ENCODE measurements at places on chromosomes 7 and 10.

DNA sequence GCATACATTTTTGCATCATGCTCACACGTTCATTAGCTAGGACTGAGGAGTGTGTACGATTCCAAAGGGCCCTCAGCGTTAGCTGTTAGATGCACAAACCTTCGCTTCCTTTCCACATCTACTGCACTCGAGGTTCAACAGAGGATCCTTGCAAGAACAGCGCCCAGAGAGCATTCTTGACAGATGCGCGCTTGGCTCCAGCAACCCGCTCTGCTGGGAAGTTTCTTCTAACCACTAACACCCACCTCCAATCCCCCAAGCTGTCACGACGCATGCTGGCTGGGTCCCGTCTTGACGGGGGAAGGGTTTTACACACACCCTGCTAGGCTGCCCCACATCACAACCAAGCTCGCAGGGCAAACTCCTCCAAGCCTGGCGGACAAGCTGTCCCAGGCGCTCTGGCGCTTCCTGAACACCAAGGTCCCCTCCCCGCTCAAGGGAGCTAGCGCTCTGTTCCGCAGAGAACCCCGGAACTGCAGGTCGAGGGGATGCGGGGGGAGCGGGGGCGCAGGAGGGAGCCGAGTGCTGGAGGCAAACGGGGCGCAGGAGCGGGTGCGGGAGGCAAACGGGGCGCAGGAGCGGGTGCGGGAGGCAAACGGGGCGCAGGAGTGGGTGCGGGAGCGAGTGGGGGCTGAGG, 653 bp upstream of the ADRB1 start:
- H3K27ac ChIP-seq: no peak overlapping the region
- peaks cover 32% of the 10 kb centered on the region for H3K27me3 ChIP-seq
- DNase-seq: peak; percentile 61
- H3K36me3 ChIP-seq: no peaks in the 10 kb centered on the region

GRCh38 chr7:100017300-100017699, 1.9 kb downstream of the ZKSCAN1 start:
- DNase-seq: no peak
- no peaks in the 10 kb centered on the region for H3K27me3 ChIP-seq
- no peak overlapping the region for H3K27ac ChIP-seq
- no peaks in the 10 kb centered on the region for H3K4me1 ChIP-seq
- peaks cover 8% of the 10 kb centered on the region for H3K36me3 ChIP-seq
- peak overlapping the region; percentile 27 for H3K4me3 ChIP-seq

DNA sequence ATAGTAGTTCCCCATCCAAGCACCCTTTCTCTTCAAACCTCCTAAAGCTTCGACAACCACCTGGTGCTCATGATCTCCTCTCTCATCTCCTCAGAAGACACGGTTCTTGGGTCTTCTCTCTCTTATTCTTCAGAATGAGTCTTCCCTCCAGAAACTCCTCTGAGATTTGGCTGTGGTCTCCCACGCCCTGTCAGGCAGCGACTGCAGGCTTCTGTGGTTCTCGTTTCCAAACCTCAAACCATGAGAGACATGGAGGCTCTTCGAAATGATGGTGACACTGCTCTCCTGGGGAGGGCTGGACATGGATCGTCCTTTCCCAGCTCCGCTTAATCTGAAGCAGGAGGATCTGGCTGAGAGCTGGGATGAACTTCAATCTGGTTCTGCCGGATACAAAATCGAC, 78.6 kb upstream of the PITRM1 start:
- no peaks in the 10 kb centered on the region for H3K4me1 ChIP-seq
- DNase-seq: no peak
- no peak overlapping the region for H3K27ac ChIP-seq
- H3K27me3 ChIP-seq: no peaks in the 10 kb centered on the region
- H3K4me3 ChIP-seq: no peak overlapping the region

DNA sequence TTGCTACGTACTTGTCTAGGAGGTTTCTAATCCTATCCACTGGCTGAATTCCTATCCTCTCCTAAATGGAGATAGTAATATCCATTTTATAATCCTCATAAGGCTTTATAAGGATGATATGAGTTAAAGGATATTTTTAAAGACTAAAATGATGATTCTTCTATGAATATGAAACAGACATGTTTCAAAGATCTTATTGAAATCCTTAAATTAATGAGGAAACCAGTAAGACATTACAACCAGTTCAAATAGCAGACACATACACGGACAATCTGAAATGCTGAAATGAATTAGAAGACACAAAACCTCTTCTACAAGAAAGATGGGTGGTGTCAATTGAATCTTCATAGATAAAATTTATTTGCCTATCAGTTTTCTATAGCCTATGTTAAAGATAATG, 132.9 kb upstream of the ANK3 start:
- peak overlapping the region; percentile 50 for H3K27ac ChIP-seq
- no peak overlapping the region for H3K4me3 ChIP-seq
- H3K36me3 ChIP-seq: peaks cover 10% of the 10 kb centered on the region
- no peak for DNase-seq
- no peaks in the 10 kb centered on the region for H3K27me3 ChIP-seq

DNA sequence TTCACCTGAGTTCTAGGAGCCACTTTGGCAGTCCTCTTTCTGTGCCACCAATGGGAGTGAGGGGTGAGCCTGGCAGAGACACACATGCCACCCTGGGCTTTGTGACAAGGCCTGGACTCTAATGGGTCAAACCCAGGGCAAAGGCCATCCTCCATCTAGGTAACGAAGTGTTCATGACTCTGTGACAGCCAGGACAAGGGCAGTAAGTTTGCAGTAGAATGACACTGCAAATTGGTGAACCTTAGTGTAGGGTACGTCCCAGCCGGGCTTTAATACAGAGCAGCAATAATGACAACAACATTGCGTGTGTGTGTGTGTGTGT, 43.3 kb downstream of the PAPSS2 start:
- H3K27ac ChIP-seq: no peak overlapping the region
- no peak overlapping the region for H3K4me3 ChIP-seq
- H3K27me3 ChIP-seq: no peaks in the 10 kb centered on the region
- H3K4me1 ChIP-seq: no peaks in the 10 kb centered on the region
- no peak for DNase-seq

DNA sequence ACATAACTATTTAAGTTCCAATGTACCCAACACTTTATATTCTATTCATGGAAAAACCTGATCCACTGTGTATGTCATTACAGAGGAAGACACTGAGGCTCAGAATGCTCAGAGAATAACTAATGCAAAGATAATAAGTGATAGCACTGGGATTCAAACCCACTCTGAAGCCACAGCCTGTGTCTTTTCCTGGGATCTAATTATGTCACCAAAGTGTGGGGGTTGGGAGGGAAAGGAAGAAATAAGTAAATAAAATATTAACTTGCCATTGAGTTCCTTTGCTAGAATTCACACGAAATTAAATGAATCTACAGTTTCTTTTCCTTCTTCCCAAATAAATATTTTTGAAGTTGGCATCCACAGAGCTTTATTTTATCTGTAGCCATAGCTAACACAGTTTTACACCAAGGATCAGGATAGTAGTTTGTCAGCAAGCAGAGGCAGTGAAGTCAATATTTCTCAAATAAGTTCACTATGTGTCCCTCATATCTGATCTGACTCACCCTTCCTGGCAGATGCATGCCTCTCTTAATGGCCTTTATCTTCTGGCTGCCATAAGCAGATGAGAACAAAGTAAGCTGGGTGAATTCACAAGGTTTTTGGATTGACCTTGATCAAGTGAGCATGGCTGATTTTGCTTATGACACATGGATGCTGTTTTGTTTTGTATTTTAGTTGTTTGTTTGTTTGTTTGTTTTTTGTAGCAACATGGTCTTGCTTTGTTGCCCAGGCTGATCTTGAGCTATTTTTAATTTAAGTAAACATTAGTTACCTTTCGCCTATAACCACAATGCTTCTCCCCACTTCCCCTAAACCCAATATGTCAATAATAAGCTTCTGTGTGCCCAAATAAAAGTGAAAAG, 6.3 kb downstream of the RAPGEF5 start:
- peaks cover 6% of the 10 kb centered on the region for H3K4me1 ChIP-seq
- DNase-seq: no peak
- H3K27ac ChIP-seq: no peak overlapping the region

- H3K36me3 ChIP-seq: no peaks in the 10 kb centered on the region
- no peak overlapping the region for H3K27ac ChIP-seq
- H3K4me1 ChIP-seq: no peaks in the 10 kb centered on the region
- no peak overlapping the region for H3K4me3 ChIP-seq
Measured at GRCh38 chr10:85614566-85614965, 752.0 kb downstream of the GRID1 start.

- H3K27ac ChIP-seq: no peak overlapping the region
- H3K4me3 ChIP-seq: no peak overlapping the region
- no peaks in the 10 kb centered on the region for H3K27me3 ChIP-seq
- no peaks in the 10 kb centered on the region for H3K36me3 ChIP-seq
- peak; percentile 54 for DNase-seq
Measured at GRCh38 chr7:12436896-12437535, 33.4 kb upstream of the VWDE start.

DNA sequence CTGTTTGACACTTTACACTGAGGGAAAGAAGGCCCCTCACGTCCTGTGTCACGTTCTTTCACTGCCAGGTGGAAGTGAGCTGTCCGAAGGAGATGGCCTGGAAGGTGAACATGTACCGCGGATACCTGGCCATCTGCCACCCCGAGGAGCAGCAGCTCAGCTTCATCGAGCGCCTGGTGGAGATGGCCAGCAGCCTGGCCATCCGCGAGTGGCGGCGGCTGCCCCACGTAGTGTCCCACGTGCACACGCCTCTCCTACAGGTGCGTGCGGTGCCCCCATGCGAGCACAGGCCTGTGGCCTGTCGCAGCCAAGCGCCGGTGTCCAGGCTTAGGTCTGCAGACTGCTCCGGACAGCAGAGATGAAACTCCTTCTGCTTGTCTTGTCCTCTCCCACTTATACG, 103.4 kb downstream of the TRRAP start:
- H3K36me3 ChIP-seq: peaks cover 88% of the 10 kb centered on the region
- DNase-seq: no peak
- no peak overlapping the region for H3K4me3 ChIP-seq
- H3K4me1 ChIP-seq: no peaks in the 10 kb centered on the region

DNA sequence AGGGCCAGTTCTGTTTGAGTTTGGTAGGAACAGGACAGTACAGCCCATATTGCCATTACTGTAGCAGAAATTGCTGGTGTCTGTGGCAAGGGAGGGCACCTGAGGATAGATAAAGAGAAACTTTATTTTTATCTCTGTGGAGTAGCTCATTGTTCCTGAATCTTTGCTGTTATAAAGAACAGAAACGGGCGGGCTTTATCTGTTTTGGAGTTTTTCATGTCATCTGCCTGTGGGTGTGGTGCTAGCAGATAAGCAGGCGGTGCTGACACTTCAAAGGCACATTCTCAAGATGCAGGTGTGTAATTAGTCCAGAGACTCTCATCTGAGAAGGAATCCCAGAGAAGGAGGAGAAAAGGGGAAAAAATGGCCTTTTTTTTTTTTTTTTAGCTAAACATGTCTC, 11.5 kb downstream of the ZNF273 start:
- H3K36me3 ChIP-seq: peaks cover 75% of the 10 kb centered on the region
- DNase-seq: no peak
- H3K4me3 ChIP-seq: no peak overlapping the region
- H3K27ac ChIP-seq: no peak overlapping the region
- H3K27me3 ChIP-seq: no peaks in the 10 kb centered on the region

GRCh38 chr10:30686708-30687107, 57.2 kb upstream of the LYZL2 start:
- no peaks in the 10 kb centered on the region for H3K27me3 ChIP-seq
- no peaks in the 10 kb centered on the region for H3K4me1 ChIP-seq
- H3K27ac ChIP-seq: no peak overlapping the region

DNA sequence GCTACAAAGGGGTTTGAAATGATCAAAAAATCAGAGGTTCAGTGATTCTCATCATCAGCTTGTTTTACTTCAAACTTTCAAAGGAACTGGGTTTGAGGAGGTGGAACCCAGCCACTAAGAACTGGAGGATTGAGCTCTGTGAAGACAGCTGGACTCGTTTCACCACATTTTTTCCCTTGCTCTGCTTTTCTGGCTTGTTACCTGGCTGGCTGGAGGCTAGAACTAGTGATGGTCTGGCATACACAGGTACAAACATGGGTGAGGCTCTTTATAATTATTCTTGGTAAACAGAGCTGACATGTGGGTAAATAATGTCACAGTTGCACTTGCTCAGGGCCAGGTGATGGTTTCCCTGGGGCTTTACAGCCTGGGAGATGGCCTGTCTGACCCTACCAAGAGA, 352.5 kb downstream of the FGFR2 start:
- no peak overlapping the region for H3K4me3 ChIP-seq
- no peak overlapping the region for H3K27ac ChIP-seq
- peaks cover 3% of the 10 kb centered on the region for H3K4me1 ChIP-seq
- H3K27me3 ChIP-seq: no peaks in the 10 kb centered on the region
- DNase-seq: no peak
- no peaks in the 10 kb centered on the region for H3K36me3 ChIP-seq

DNA sequence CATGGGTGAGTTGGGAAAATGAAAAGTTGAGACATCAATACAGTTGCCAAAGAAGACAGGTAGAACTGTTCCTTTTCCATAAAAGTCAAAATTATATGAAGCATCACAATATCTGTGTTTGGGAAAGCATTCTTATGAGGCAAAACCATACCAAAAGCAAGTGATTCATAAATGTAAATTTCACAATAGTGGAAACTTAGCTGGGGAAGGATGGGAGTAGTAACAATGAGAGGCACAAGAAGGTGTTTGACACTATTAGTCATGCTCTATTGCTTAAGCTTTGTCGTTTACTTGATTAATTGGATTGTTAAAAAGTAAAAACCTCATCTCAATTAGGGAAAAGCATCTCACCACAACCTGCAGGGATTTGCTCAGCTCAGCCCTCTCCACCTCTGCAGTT, 240.2 kb downstream of the C7orf25 start:
- peaks cover 10% of the 10 kb centered on the region for H3K36me3 ChIP-seq
- no peaks in the 10 kb centered on the region for H3K4me1 ChIP-seq
- H3K27me3 ChIP-seq: no peaks in the 10 kb centered on the region
- no peak for DNase-seq

DNA sequence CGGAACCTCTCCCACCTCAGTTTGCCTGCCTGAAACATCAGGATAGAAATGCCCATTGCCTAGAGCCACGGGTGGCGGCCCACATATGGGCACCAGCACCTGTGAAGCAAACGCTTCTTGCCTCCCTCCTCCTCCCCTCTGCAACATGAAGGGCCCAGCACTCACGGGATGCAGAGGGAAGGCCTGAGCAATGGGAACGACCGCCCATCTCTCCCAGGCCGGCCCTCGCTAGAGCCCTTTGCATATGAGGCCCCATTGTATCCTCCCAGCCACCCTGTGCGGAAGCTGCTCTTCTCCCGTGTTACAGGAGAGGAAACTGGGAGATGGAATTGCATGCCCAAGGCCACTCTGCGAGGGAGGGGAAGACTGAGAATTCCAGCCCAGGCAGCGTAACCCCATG, 88.2 kb downstream of the RGS10 start:
- H3K27ac ChIP-seq: no peak overlapping the region
- peak; percentile 65 for DNase-seq

DNA sequence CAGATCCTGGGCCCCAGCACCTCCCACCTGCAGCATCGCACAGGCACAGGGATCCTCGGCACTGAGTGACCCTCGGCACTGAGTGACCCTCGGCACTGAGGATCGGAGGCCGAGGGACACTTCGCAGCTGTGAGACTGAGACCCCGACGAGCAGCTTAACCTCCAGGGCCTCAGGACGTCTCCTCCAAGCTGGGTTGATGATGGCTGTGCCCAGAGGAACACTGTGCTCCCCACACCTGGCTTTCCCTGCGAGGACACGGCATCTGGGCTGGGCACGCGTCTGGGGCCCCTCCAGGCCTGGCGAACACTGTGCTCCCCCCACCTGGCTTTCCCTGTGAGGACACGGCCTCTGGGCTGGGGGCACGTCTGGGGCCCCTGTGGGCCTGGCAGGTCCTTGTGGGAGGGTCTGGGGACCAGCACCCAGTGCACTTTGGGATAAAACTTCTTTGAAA, 158.3 kb upstream of the PPP2R2D start:
- peaks cover 2% of the 10 kb centered on the region for H3K4me1 ChIP-seq
- peak; percentile 15 for DNase-seq
- H3K4me3 ChIP-seq: no peak overlapping the region
- no peak overlapping the region for H3K27ac ChIP-seq
- H3K36me3 ChIP-seq: no peaks in the 10 kb centered on the region

Measured in H9 (cell line).